ENCODE measurements at places on chromosomes 3 and 15.

DNA sequence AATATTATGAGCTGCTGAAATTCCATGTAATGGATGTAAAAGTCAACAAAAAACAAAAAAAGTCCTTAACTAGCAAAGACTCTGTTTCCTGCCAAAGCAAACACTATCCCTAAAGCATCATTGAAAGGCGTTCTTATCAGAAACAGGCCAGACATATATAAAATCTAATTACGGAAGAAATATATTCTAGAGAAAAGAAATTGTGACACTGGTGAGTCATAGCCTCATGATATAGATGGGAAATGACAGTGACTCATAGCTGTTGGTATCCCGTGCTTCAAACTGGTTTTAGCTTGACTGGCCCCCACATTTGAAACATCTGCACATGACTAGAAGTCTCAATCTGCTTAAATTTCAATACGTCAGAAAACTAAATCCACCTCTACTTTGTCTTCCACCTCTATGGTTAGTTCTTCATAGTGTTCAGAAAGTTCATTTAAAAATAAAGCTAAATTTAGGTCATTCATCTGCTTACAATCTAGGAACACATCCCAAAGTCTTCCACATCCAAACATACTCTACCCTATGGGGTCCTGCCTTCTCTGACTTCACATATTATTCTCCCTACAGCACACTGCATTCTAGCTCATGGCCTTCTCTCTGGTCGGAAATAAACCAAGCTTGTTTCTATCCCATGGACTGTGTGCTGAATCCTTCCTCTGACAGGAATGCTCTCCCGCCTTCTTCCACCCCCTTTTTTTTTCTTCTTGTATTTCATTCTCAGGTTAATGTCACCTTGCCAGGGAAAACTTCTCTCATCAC lies 456.3 kb upstream of the ARRDC4 start:
- peak; percentile 4 for DNase-seq

- DNase-seq, result peak; percentile 66
These were observed 780 bp upstream of the ACAD9 start for GRCh38 chr3:128878556-128879124.

DNA sequence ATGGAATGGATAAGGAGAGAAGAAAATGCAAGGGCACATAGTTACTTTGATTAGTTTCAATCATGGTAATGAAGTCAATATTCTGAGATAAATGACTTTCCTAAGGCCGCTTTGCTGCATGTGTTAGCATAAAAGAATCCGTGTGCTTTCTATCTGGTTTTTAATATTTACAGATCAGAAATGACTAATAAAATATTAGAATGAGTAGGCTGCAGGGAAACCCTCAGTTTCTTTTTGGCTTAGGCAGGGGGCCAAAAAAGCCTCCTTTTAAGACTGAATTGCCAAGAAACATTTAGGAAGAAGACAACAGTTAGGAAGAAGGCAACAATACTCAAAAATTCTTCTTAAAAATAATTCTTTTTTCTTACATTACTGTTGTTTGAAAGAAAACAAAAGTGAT lies 11.6 kb downstream of the NEK11 start:
- DNase-seq, result no peak

GRCh38 chr3:64939747-64940450 lies 252.1 kb upstream of the ADAMTS9 start:
- DNase-seq, result no peak

- peak; percentile 81 for DNase-seq
These were observed 16.5 kb upstream of the P2RY13 start for GRCh38 chr3:151345859-151346258.

GRCh38 chr3:193347521-193348501 lies 30.7 kb downstream of the ATP13A5 start:
- DNase-seq, result no peak

DNA sequence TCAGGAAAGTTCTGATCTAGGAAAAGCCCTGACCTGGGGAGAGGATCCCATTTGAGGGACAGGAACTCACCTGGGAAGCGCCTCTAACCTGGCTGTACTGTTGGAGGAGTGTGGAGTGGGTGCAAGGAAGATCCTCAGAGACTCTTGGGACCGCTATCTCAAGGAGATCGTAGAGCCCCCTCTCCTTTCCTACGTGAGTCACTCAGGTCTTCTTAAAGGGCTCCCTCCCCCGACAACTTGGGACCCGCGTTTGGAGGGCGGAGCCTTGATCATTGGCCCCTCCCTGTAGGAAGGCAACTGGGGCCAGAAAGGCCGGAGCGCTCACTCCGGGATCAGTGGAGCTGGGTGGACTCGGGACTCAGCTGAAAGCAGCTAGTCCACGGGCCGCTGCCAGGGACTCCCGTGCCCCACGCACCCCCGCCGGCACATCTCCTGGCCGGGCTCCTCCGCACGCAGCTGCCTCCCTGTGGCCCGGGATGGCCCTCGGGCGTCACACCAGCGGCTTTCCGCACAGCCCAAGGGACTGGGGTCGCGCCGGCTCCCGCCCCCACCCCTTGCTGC lies 520 bp downstream of the SLC26A6 start:
- DNase-seq, result peak; percentile 60

DNA sequence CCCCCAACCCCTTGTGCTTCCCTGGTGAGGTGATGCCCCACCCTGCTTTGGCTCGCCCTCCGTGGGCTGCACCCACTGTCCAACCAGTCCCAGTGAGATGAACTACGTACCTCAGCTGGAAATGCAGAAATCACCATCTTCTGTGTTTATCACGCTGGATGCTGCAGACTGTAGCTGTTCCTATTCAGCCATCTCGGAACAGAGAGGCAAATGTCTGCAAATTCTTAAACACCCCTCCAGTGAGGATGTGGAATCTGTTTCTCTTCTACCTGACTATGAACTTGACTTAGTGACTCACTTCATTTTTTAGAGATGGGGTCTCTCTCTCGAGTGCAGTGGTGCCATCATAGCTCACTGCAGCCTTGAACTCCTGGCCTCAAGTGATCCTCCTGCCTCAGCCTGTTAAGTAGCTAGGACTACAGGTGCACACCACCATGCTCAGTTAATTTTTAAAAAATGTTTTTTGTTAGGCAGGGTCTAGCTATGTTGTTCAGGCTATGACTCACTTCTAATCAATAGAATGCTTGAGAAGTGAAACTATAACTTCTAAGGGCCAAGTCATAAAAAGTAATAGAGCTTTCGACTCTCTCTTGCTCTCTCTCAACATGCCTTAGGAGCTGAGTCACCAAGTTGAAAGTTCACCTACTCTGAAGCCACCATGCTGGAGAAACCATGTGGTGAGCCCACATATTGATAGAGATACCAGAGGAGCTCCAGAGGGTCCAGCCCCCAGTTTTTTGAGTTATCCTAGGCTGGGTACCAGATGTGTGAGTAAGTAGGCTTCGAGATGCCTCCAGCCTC lies 11.5 kb upstream of the PARP14 start:
- DNase-seq, result peak; percentile 44

GRCh38 chr3:47523310-47524073 lies 10.0 kb upstream of the ELP6 start:
- DNase-seq, result no peak

DNA sequence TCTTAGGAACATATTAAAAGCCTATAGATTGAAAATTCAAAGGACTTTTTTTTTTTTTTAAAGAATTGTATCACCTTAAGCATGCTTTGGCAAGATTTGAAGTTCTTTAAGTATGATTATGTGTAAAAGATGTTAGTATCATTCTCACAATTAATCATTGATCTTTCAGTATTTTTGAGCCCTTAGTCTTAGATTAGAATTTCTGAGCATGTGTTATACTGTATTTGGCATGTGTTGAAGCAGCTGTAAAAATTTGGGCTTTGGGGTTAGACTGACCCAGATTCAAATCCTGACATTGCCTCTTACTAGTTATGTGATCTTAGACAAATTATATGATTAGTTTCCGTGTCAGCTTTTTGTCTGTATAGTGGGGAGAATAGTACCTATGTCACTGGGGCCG lies 6.3 kb downstream of the OXSR1 start:
- no peak for DNase-seq

GRCh38 chr15:92749216-92749615 lies 93.6 kb upstream of the FAM174B start:
- no peak for DNase-seq

DNA sequence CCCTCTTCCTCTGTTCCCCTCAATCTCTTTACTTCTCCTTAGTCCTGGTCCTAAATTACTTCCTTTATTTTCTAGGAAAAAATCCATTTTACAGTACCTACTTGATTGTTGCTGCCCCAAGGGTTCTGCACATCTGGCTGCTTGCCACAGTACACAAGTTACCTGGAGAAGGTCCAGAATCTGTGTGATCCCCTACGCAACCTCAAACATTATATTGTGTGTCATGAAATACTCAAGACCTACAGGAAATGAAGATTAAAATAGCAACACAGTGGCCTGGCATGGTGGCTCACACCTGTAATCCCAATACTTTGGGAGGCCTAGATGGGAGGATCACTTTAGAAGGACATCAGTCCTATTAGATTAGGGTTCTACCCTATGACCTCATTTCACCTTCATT lies 48.7 kb downstream of the PRKAR2A start:
- DNase-seq, result no peak

DNA sequence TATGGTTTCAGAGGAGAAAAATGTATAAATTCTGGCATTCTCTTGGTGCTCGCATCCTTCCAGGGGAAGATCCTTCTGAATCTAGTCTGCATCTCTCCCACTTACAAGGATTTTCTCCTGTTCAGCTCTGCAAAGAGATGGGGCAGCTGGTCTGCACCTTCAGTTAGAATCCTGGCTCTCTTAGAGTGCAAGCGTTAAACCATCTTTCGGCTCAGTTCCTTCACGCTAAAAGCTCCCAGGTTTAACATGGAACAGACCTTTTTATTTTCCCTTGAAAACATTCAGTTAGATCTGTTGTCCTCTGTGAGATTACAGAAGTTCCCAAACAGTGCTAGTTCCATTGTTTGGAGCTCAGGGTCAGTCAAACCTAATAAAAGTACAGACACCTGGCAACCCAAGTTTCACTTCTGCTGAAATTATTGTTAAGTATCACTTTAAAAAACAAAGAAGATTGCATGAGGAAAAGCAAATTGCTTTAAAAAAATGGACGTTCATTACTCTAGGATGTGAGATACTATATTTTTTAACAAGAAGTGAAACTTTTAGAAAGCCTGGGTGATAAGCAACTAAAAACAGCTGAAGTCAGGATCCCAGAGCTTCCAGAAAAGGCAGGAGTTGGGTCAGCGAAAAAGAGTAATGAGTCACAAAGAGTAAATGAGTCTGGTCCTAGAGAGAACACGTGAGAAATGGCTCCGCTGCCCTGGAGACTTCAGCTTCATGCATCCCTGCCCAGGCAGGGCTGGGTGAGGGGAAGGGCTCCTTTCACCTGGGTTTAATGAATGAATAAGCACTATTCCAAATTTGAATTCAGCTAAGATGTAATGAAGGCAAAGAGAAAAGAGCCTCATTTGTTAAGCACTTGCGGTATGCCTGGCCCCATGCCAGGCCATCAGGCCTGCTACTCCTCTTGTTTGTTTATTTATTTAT lies 63.3 kb downstream of the ABTB1 start:
- peak; percentile 75 for DNase-seq
